HT1080 (cell line): ENCODE measurements at places on chromosomes 7 and 10. TPM values are rescaled to one million over a fixed set of nuclear protein-coding genes. Genes with fewer than 3 reads are reported as not detected.

NPC1L1 gene
- not detected in 2 replicates for total RNA-seq

WIPF3 gene
- not detected in 2 replicates for total RNA-seq

LLCFC1 gene
- total RNA-seq = not detected in 2 replicates

- no peak for DNase-seq
Measured at GRCh38 chr7:51066405-51066882, 250.2 kb downstream of the COBL start.

GRCh38 chr10:71848325-71849275 is 2.5 kb downstream of the PSAP start:
- peak; percentile 84 for DNase-seq

DNA sequence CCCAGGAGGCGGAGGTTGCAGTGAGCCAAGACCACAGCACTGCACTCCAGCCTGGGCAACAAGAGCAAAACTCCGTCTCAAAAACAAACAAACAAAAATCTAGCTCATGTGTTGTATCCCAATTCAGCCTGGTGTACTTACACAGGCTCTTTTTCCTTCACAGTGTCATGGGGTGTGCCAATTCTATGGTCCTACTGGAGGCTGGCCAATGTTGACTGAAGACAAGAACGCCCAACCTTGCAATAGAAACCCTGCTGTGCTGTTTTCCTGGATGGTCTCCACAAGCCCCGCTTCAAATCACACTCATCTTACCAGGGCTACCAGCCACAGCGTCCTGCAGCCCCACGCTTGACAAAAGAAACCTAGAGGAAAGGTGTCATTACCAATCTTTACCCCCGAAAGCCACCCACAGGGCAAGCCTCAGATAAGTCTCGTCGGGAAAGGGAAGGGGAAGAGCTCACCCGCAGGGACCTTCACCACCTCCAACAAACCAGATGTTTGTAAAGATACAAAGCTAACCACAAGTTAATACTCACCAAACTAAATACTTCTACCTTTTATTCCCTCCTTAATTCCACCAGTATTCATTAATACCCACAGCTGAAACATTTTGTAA is 64.8 kb downstream of the TNS3 start:
- DNase-seq = no peak

GRCh38 chr7:127254163-127254684 is 1.5 kb upstream of the GRM8 start:
- no peak for DNase-seq
